ENCODE measurements at places on chromosomes 7 and 10.

- DNase-seq: no peak
Observed at GRCh38 chr10:65341323-65341925, 1584.4 kb upstream of the LRRTM3 start.

GRCh38 chr7:145431834-145432233 is 596.0 kb upstream of the TPK1 start:
- no peak for DNase-seq

DNA sequence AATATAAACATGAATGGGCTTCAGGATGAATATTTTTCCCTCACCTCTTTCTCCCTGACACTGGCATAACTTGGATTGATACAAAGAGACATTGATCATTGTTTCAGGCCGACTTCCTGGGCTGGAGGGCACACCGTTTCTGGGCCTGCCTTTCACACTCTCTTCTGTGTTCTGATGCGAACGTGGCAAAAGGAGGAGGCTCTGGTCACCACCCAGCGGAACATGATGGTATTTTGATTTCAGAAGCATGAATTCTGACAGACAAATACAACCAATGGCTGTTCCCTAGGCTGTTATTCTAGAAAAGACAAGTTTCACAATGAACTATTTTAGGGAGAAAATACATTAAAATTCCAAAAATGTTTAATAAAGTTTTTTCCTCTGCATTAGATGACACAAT is 534.5 kb upstream of the MKI67 start:
- DNase-seq: no peak

DNA sequence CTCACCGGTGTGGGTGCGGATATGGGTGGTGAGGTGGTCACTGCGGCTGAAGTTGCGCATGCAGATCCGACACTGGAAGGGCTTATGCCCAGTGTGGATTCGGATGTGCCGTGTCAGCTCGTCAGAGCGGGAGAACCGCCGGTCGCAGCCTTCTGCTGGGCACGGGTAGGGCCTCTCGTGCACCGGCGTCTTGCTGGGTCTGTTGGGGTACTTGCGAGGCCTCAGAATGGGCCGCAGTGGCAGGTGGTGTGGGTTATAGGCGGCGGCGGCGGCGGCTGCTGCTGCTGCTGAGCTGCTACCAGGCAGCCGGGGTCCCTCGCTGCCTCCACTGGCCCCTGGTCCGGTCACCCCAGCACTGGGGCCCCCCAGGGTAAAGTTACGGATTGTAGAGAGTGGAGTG is 2.7 kb downstream of the EGR2 start:
- DNase-seq: no peak

DNA sequence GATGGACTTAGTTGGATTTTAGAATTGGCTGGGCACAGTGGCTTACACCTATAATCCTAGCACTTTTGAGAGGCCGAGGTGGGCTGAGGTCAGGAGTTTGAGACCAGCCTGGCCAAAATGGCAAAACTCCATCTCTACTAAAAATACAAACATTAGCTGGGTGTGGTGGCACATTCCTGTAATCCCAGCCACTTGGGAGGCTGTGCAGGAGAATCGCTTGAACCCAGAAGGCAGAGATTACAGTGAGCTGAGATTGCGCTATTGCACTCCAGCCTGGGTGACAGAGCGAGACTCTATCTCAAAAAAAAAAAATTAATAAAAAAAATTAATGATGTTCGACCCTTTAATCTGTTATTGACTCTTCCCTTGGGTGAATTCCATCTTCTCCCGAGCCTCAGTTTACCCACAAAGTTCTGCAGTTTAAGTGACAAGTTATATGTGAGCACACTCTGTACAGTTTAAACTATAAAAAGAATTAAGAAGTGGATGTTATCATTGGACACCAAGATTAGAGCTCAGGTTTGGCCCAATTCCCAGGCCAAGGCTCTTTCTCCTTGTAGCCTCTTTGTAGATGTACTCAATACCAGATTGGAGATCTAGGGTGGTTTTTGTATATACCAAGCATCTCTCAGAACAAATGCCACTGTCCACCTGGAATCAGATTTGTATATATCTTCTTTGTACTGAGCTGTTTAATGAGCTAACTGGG is 15.0 kb downstream of the KAT6B start:
- no peak for DNase-seq

DNA sequence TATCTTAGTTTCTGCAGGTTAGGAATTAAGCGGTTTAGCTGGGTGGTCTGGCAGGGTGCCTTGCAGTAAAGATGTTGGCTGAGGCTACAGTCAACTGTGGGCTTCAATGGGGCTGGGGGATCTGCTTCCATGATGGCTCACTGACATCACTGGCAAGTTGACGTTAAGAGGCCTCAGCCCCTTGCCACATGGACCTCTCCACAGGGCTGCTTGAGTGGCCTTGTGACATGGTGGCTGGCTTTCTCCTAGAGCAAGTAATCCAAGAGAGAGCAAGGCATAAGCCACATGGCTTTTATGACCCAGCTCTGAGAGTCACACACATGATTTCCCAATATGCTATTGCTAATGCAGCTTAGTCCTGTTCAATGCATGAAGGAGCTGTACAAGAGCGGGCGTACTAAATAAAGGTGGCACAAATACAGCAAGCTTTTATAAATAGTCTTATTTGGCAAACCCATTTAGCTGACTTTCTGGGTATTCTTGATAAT is 109.1 kb downstream of the SEPTIN7 start:
- DNase-seq: no peak

GRCh38 chr10:26368463-26368862 is 69.7 kb upstream of the APBB1IP start:
- DNase-seq: no peak

DNA sequence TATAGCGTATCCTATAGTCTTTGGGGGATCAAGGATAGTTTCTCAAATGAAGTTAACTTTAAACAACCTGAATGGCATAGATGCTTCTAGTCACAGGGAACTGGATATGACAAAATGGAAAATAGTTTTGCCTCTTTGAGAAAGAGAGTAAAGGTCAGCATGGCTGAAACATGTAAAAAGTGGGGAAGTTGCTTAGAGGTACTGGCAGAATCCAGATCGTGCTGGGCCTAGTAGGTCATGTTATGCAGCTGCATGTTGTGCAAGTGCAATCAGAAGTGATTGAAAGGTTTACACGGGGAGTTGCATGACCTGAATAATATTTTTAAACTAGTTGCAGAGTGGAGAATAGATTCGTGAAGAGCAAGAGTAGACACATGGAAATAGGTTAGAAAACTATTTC is 201.1 kb upstream of the HDAC9 start:
- no peak for DNase-seq

DNA sequence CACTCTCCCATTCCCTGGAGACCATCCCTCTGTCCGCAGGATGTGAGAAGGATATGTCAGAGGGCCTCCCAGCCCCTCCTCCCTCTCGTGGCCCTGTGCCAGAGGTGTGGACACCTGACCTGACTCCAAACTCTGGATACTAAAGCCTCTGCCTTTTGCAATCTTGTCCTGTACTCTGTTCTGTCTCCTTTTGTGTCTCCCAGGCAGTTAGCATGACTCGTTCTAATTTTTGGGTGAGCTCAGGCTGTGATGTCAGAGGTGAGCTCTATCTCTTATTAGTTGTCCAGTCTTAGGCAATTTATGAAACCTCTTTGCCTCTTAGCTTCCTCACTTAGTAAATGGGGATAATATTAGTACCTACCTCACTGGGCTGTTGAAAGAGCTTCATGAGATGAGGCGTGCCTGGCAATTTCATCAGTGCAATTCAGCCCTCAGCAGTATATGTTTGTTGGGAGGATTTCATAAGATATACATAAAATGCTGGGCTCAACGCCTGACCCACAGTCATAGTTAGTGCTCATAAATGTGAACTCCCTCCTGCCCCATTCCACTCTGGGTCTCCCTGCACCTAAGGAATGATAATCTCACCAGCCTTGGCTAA is 10.9 kb downstream of the MARVELD1 start:
- no peak for DNase-seq

DNA sequence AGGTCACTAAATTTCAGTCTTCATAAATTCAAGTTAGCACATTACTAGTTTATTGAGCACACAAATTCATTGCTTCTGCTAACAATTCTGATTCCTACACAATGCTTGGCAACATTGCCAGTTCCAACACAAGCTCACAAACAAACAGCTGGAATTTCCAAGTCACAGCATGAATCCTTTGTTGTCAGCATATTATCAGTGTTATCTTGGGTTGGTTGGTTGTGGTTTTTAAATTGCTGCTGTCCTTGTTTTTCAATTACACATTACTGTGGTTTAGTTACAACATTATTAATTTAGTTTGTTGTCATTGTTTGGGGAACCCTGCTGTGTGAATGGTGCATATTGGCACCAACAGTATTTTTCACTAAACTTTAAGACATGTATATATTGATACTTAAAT is 86.0 kb upstream of the ARID5B start:
- no peak for DNase-seq

GRCh38 chr10:62665771-62666170 is 138.7 kb upstream of the ADO start:
- DNase-seq: no peak
